Right cardiac atrium (tissue), 5 donors: ENCODE measurements at places on chromosomes 2 and 18. TPM values are rescaled to one million over a fixed set of nuclear protein-coding genes. Genes with fewer than 3 reads are reported as not detected.
A peak's percentile ranks its signal among the peaks of the same experiment; 100 is the strongest.

- no peak for DNase-seq
Measured at GRCh38 chr18:49572611-49573345, 10.9 kb downstream of the LIPG start.

- no peak for DNase-seq
Measured at GRCh38 chr2:134457353-134457752, 203.5 kb downstream of the MGAT5 start.

Gene FAP
- 0.43 TPM for polyA plus RNA-seq

DNA sequence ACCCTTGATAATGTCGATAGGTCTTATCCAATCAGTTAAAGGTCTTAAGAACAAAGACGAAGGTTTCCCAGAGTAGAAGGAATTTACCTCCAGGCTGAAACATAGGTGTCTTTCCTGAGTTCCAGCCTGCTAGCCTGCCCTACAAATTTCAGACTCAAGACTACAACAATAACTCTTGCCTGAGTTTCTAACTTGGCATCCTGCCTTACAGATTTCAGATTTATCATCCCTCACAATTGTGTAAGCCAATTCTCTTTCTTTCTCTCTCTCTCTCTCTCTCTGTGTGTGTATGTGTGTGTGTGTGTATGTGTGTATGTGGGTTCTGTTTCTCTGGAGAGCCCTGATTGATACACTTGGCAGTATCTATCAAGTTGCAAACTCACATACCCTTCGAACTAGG, 37.2 kb upstream of the B4GALT6 start:
- no peak for DNase-seq

Gene TNFAIP6
- 3.1 TPM for polyA plus RNA-seq

Gene HOXD10
- not detected for polyA plus RNA-seq

Gene PRPF40A
- 11.5 TPM for polyA plus RNA-seq

DNA sequence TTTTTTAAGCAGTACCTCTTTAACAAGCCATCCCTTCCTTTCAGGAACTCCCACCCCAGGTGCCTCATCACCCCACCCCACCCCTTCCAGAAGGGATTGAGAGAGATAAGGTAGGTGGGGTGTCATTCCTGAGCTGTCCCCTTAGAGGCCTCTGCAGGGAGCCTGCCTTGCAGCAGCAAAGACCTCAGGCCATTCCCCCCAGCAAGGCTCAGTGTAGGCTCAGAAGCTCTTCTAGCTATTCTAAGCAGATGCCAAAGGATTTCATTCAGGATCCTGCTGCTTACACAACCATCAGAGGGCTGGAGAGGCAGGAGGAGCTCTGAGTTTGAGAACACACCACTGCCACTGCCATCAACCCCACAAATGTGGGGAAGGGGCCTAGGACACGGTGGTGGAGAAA, 5.8 kb upstream of the FIGLA start:
- DNase-seq, result no peak

DNA sequence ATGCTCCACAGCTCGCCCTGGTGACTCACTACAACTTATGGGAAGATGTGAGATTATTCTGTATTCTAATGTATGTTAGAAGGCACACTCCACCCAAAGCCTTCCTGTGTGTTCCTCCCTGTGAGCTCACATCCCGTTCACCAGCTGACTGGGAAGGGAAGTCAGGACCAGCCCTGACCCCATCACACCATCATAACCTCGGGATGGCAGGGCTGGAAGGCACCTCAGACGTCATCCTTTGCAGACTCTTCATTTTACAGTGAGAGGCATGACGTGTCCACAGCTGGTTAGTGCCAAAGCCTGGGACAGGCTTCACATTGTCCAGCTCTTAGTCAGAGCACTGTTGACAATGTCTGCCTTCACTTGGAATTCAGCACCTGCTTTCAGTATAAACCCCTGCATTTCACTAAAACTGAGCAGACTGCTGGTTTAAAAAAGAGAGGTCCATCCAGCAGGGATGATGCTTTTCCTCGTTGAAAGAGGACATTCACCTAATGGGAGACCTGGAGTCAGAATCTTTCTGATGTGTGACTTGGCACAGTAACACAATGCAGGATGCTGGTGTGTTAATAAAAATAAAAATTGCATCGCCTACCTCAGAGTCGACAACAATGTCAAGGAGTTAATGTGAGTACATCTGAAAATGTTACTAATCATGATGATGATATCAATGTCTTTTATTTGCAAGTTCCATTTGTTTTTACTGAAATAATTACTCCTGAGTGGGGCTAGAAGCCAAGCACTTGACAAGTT, 418.0 kb upstream of the TNP1 start:
- peak; percentile 30 for DNase-seq

Gene CLEC4F
- 0.36 TPM for polyA plus RNA-seq

Gene CETN1
- polyA plus RNA-seq, result not detected

DNA sequence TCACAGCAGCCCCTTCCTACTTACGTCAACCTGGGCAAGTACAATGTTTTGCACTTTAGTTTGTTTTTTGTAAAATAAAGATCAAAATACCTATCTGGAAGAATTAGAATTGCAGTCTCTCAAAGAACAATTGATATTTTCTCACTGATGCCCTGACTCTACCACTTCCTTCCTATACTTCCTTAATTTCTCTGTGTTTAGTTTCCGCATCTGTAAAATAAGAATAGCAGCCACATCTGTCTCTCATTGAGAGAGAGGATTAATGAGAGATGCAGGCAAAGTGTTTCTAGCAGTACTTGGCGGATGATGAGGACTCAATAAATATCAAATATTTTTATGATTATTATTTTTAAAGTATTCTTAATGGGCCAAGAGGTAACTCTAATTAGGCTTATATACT, 122.6 kb upstream of the PIEZO2 start:
- no peak for DNase-seq

Gene AKAIN1
- not detected for polyA plus RNA-seq

Gene SAG
- polyA plus RNA-seq, result not detected

DNA sequence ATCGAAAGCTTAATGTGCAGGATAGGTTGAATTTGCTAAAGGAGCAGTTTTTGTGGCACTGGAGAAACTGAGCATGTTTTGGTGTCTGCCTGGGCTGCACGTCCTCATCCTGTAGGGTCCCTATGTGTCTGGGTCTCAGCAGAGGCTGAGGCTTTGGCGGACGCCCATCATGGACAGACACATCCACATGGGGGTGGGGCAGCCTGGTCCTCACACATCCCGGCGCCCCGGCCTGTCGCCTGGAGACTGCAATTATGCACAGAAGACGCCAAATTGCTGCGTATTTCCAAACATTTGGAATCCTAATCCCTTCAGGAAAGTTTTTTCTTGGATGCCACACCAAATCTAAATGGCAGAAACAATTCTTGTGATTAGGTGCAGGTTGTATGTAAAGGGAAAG, 128.2 kb upstream of the TWIST2 start:
- peak; percentile 72 for DNase-seq

DNA sequence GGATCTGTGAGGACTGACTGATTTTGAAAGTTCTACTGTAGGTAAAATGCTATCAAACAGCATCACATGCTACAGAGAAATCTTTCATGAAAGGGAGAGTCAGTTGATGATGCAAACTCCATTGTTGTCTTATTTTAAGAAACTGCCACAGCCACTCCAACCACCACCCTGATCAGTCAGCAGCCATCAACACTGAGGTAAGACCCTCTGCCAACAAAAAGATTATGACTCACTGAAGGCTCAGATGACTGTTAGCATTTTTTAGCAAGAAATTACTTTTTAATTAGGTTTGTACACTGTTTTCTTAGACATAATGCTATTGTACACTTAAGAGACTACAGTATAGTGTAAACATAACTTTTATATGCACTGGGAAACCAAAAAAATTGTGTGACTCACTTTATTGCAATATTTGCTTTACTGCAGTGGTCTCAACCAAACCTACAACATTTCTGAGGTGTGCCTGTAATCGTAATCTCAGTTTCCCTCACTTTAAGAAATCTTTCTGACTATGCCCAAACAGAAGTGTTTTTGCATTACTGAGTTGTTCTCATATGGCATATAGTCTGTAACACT, 42.8 kb downstream of the METTL8 start:
- DNase-seq, result no peak

Gene MATN3
- 0.29 TPM for polyA plus RNA-seq

DNA sequence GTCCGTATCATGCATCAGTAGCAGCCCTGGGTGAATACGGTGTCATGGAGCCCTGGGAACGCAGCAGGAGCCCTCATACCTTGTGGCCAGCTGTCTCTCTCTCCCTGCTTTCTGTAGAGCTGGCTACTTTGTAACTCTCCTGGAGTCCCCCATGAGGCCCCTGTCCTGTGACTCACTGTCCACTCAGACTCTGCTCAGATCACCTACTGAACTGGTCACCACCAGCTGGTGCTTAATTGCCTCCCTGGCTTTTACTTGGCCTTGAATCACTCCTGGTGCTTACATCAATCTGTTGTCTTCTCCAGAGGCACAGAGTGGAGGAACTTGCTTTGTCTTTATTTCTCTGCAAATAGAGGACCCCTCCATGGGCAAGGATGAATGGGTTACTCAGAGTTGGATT, 172.7 kb downstream of the HRH4 start:
- no peak for DNase-seq

GRCh38 chr18:15198116-15198389, 450.1 kb downstream of the ANKRD30B start:
- DNase-seq, result no peak

Gene C2orf66
- 0.07 TPM for polyA plus RNA-seq

- DNase-seq, result no peak
Measured at GRCh38 chr2:61726456-61727209, 127.2 kb downstream of the FAM161A start.

Gene FKBP1B
- 4.3 TPM for polyA plus RNA-seq

GRCh38 chr2:29742656-29743055, 178.7 kb downstream of the ALK start:
- DNase-seq, result no peak

Gene NPHP1
- 4.9 TPM for polyA plus RNA-seq

Gene SPEG
- polyA plus RNA-seq, result 85.5 TPM

- no peak for DNase-seq
Measured at GRCh38 chr18:47817017-47817794, 113.3 kb downstream of the SMAD2 start.

DNA sequence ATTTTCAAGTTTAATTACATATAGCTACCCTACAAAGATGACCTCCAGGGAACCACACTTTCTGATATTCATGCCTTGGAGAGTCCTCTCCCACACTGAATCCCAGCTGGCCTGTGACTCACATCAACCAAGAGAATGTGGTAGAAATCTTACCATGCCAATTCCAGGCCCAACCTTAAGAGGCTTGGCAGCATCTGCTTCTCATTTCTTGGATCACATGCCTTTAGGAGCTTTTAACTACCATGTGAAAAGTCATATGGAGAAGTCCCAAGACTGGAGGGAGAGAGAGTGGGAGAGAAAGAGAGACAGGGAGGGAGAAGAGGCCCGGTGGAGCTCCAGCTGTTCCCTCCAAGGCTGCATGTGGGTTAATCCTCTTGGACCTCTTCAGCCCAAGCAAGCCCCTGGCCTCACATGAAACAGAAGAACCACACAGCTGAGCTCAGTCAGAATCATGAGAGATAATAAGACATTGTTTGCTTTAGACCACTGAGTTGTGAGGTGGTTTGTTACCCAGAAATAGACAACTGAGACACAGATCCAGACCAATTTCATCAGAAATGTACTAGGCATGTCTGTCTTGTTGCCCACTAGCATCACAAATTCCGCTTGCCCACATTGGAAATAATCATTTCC, 190.7 kb downstream of the MTCL1 start:
- no peak for DNase-seq

GRCh38 chr2:191415858-191416257, 170.7 kb downstream of the MYO1B start:
- DNase-seq, result no peak

Gene ACTG2
- 33.6 TPM for polyA plus RNA-seq

Gene DSEL
- 1.5 TPM for polyA plus RNA-seq

- DNase-seq, result no peak
Measured at GRCh38 chr2:33342171-33342570, 134.3 kb upstream of the RASGRP3 start.

Gene SEH1L
- polyA plus RNA-seq, result 11.6 TPM

Gene KLHL14
- 0.09 TPM for polyA plus RNA-seq
